CD4-positive, alpha-beta T cell treated with Interleukin-12 subunit alpha and Interleukin-12 subunit beta, for 1 hour (primary cell): ENCODE measurements at places on chromosomes 1 and 21.

DNA sequence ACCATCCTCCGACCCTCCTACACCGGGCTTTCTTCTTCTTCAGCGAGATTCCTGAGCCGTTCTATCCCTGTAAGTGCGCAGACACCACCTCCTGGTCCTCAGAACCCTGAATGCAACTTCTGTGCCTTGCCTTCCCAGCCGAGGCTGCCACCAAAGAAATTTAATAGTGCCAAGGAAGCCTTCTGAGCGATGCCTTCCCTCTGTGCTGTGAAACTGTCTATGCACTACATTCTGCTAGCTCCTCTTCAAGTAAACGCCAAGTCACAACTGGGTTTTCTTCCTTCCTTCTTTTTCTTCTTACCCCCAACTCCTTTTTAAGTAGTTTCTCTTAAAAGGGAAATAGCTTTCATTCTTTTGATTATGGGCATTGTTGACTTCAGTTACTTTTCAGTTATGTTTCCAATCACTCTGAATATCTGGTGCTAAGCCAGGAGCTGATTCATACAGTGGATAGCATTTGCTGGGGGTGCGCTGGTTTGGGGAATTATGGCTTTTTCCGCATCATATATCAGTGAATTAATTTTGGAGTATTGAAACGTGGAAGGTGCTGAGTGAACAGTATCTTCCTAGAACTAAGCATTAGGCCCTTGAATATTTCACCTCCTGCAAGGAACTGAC is 38.6 kb upstream of the GPR88 start:
- DNase-seq, result no peak

- DNase-seq, result no peak
These were observed 259.1 kb downstream of the NFIA start for GRCh38 chr1:61341426-61341825.

DNA sequence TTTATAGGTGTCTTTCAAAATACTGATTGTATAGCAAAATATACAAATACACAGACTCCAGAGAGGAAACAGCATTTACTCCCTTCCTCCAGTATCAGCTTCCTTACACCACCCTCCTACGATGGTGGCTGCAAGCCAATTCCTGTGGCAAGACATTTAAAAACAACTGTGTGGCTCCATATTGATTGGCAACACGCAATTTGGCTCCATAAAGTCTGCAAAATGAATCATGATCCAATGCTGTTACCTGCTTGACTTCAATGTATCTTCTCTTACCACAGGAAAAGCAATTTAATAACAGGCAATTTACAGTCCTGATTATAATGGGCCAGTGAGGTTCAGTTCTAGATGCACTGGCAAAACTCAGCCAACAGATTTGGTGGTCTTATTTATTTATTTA is 19.7 kb upstream of the ATP6V1G3 start:
- DNase-seq, result no peak

DNA sequence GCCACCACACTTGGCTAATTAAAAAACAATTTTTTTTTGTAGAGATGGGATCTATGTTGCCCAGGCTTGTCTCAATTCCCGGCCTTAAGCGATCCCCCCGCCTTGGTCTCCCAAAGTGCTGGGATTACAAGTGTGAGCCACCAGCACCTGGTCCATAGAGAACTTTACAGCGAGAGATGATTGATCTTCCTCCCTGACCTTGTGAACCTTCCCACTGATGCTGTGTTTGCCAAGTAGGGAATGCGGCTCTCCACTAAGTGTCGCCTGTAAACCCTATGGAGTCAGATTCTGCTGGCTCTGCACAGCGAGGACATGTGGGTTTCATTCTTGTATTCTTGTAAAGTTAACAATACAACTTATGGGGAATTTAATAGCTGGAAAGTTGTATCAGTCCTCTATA is 81.3 kb upstream of the LYST start:
- DNase-seq, result no peak

GRCh38 chr1:211375949-211376348 is 49.3 kb downstream of the TRAF5 start:
- DNase-seq, result no peak

GRCh38 chr1:220755309-220755708 is 7.2 kb downstream of the MTARC2 start:
- DNase-seq, result no peak

- DNase-seq, result no peak
These were observed 1.7 kb downstream of the GJB4 start for GRCh38 chr1:34761176-34761761.

DNA sequence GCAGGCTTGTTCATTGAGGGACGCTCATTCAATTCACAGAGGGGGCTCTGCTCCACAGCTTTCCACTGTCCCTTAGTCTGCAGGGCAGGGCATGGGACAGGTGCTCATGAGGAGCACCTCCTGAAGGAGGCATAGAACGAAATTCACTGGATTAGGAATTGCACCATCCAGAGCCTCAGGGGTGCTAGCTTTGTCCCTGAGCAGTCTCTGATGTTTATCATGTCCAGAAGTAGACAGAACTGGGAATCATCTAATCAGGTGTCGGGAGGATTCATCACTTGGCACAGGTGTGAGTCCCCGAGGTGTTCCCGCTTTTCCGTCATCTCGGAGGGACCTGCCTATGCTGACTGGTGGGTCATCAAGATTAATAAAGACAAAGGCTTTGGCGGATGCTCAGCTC is 321.4 kb downstream of the AJAP1 start:
- no peak for DNase-seq
